NCI-H1436 (cell line): ENCODE measurements at places on chromosomes 2 and 18.

GRCh38 chr2:70525032-70525431 lies 28.6 kb downstream of the TGFA start:
- no peak for DNase-seq

DNA sequence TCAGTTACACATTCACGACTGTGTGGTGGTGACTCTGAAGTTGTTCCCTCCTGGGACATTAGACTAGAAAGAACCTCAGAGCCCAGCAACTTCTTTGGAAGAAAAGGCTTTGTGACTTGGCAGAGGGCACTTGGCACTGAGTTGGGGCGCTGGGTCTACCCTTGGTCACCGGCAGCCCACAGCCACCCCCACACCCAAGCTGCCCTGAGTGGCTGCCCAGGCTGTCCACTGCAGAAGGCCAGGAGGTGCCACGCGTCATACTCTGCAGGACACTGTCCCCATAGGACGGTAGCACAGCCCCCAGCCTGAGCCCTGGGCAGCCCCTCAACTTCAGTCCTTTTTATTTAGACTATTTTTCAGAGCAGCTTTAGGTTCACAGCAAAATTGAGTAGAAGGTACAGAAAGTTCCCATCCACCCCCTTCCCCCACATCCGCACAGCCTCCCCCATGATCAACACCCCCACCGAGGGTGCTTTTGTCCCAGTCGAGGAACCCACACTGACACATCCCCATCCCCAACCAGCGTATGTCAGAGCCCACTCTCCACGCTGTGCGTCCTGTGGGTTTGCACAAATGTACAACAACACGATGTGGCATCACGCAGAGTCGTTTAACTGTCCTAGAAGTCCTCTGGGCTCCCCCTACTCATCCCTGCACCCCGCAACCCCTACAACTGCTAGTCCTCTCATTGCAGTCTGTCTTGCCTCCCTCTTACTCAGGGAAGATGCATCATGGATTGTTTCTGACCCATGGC lies 1.1 kb downstream of the PRLH start:
- no peak for DNase-seq

DNA sequence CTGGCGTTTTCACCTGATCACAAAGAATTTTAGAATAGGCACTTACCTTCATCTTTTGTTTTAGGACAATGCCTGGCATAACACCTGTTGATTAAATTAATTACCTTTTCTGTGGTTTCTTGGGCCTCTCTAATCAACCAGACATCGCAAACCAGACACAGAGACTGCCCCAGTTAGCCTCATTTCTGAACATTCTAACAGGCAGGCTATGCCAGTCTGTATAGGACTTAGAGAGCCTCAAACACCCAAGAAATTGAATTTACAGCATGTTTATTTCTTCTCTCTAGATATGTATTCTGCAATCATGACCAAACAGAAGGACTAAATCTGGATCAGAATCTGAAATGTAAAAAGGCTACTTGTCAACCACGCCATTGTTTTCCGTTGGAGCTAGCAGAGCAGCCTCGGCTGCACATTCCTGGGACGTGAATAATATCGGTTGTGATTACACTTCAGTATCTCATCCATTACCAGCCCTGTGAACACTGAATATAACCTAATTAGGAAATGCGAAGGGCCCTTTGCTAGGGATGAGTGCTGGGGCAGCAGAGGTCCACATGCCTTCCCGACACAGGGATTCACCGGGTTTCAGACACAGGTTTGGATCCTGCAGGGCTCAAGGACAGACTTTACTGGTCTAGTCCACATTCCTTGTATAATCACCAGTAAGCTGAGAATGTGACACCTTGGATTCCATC lies 17.5 kb upstream of the CDC42EP3 start:
- no peak for DNase-seq

DNA sequence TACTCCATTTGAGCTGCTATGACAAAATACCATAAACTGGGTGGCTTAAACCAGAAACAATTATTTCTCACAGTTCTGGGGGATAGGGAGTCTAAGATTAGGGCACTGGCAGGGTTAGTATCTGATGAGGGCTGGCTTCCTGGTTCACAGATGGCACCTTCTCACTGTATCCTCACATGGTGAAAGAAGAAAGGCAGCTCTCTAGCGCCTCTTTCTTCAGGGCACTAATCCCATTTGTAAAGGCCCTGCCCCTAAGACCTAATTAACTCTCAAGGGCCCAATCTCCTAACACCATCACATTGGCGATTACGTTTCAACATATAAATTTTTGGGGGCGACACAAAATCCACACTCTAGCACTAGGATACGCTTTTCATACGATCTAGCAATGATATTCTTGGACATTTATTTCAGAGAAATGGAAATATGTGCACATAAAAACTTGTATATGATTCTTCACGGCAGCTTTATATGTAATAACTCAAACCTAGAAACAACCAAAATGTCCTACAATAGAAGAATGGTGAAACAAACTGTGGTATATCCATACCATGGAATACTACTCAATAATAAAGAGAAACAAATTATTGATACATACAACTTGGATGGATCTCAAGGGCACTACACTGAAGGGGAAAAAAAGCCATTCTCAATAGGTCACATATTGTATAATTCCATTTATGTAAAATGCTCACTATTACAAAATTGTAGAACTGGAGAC lies 111.0 kb downstream of the BCL2L11 start:
- no peak for DNase-seq

GRCh38 chr2:221571025-221571550 lies 1.0 kb downstream of the EPHA4 start:
- DNase-seq = no peak

DNA sequence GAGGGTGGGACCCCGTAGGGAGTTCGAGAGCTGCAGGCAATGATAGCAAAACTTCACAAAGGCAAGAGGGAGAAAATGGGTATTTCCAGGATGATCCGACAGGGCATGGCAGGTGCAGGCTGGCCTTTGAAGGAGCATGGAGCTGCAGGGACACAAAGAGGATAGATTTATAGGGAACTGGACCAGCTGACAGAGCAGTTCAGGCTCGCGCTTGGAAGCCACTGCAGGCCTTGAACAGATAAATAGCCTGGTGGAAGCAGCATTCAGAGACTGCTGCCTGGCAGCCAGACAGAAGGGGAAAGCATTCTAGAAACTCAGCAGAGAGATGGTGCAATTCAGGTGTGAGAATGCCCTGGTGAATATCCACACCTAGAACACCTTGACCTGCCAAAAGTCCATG lies 29.3 kb upstream of the CREG2 start:
- DNase-seq = no peak

DNA sequence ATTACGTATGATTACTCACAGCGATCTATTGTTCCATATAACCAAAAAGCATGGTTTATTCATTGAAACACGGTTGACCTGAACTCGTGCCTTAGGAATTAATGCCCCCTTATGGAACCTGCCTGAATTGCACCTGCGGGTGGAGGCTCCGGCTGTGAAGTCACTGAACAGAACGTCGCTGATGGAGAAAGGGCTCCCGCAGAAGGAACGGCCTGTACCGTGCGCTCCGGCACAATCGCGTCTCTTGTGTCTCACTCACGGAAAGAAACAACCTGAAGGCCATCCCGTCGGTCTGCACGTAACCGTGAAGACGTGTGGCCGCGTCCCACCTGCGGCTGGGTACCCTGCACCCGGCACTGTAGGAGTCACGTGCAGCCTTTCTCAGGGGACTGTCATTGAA lies 133.1 kb downstream of the NFATC1 start:
- peak; percentile 63 for DNase-seq

GRCh38 chr18:63322908-63323634 lies 3.5 kb upstream of the BCL2 start:
- DNase-seq = peak; percentile 71

- DNase-seq = no peak
These were observed 144.7 kb downstream of the DNAH7 start for GRCh38 chr2:195923889-195924288.

GRCh38 chr2:71927757-71928715 lies 219.6 kb downstream of the CYP26B1 start:
- no peak for DNase-seq

- no peak for DNase-seq
These were observed 69.7 kb upstream of the NRP2 start for GRCh38 chr2:205612636-205613035.

GRCh38 chr2:45860136-45861121 lies 209.0 kb downstream of the PRKCE start:
- DNase-seq = no peak

GRCh38 chr18:79512461-79513380 lies 117.0 kb downstream of the NFATC1 start:
- DNase-seq = no peak

DNA sequence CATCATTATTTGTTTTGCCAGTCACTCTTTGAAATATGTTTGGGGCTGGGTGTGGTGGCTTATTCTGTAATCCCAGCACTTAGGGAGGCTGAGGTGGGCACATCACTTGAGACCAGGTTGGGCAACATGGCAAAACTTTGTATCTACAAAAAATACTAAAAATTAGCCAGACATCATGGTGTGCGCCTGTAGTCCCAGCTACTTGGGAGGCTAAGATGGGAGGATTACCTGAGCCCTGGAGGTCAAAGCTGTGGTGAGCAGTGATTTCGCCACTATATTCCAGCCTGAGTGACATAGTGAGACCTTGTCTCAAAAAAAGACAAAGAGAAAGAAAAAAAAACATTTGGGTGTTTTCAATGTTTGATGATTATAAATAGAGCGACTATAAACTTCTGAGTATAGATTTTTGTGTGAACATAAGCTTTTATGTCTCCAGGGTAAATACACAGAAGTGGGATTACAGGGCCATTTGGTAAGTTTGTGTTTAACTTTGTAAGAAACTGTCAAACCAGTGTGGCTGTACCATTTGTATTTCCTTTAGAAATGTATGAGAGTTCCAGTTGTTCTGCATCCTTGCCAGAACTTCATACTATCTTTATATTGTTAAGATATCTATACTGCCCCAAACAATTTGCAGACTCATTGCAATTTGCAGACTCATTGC lies 15.8 kb downstream of the BIRC6 start:
- no peak for DNase-seq

GRCh38 chr2:150109912-150110311 lies 377.6 kb downstream of the RND3 start:
- no peak for DNase-seq

- DNase-seq = no peak
These were observed 8.8 kb upstream of the SALL3 start for GRCh38 chr18:78970774-78971333.

DNA sequence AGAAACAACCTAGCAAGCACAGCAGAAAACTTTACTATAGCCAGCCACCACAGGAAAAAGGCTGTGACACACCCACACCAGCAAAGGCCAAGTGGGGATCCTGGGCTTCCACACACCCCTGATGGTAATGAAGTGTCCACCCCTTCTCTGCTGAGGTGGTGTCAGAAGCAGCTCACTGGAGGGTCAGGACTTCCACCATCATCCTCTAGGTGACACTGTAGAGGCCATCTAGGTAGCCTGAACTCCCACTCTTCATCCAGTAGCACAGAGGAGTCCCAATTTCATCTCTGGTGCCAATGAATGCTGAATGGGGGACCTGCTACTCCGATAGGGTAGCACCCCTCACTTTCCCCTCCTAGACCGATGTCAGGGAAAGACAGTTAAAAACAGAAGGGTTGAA lies 1544.4 kb downstream of the LRP1B start:
- no peak for DNase-seq

GRCh38 chr18:48751727-48752468 lies 198.9 kb downstream of the SMAD7 start:
- DNase-seq = no peak

GRCh38 chr2:98720286-98720685 lies 10.6 kb downstream of the MGAT4A start:
- no peak for DNase-seq

GRCh38 chr18:35619941-35620340 lies 38.4 kb downstream of the GALNT1 start:
- no peak for DNase-seq

DNA sequence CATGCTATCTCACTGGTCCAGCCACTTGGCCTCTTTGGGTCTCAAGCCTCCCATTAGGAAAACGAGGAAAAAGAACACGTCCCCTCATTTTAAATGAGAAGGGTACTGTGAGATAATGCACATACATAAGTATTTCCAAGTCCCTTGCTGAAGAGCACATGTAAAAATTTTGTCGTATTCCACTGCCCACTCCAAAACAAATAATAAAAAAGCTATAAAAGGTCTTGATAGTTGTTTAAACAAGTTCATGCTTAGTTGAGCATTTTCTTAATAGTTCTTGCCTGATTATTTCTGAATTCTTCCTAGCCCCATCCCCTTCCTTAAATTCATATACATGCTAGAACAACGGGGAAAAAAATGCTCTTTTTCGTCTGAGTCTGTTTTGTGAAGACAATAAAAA lies 110.2 kb upstream of the RNU4ATAC start:
- no peak for DNase-seq

DNA sequence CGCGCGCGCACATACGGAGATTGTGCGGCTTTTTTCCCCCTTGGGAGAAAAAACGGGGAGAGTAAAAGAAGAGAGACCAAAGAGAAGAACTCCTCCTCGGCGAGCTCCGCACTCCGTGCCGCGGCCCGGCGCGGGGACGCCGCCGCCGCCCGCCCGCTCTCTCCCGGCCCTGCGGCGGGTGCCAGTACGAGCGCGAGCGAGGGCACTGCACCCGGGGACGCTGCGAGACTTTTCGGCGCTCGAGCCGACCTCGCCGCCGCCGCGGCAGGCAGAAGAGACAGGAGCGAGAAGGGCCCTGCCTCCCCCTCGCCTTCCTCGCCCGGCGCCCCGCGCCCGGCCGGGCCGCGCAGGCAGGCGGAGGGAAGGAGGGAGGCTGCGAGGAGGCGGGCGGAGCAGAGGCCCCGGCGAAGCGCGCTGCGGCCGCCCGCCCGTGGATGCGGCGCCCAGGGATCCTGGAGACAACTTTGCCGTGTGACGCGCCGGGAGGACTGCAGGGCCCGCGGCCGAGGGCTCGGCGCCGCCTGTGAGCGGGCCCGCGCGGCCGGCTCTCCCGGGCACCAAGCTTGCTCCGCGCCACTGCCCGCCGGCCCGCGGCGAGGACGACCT lies 857 bp upstream of the INHBB start:
- DNase-seq = no peak

- no peak for DNase-seq
These were observed 218.4 kb downstream of the ANAPC1 start for GRCh38 chr2:111665551-111666116.

DNA sequence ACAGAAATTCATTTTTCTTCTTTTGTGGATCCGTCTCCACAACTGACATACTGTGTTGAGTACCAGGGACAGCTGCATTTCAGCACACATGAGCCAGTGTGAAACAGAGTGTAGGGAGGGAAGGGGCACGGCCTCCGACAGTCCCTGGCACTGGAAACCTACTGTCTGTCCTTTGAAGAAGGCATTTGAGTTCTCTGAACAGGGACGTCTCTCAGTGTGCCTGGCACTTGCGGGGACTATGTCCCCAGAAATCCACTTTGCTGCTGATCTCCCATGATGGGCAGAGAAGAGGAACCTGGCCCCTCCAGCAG lies 48.1 kb downstream of the PLB1 start:
- DNase-seq = no peak

DNA sequence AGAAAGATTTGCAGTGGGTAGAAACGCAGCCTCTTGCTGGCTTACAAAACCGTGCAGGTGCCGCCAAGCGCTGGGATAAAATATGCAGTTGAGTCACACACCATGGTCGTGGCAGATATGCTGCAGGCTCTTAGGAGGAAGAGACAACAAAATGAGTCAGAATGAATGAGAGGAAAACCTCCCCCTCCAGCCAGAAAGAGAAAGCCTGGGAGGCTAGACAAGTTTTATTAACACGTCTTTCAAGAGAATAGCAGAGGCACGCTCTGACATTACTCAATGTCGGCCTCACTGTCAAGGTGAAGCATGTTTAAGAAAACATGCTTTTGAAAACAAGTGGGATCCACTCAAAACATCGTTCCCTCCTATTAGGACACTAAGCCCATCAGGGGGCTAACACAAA lies 37.1 kb upstream of the ZCCHC2 start:
- DNase-seq = no peak

- DNase-seq = peak; percentile 20
These were observed at the start of gene FLACC1 for GRCh38 chr2:201357221-201357620. Gene FLACC1, minus strand, starts transcription at chr2:201357345. Its CDS starts 5,941 bp downstream, at chr2:201351404.
